ENCODE measurements at places on chromosomes 1 and 21.

GRCh38 chr1:153697191-153698019 is 18.9 kb downstream of the NPR1 start:
- DNase-seq, result no peak

DNA sequence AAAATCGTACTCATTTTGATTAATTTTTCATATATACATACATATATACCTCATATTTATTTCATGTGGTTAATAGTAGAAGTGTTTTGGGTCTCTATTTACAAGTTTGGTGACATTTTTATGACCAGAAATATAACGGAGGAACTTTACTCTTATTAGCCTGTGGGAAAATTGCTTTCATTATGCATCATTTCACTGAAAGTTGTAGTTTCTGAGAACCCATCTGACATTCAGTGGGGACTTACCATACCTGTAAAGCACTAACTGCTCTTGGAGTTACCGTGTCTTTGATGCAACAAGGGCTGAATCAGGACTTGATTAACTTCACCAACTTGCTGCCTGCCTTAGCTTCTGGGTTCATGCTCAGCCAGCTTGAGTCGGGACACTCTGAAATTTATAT is 49.9 kb upstream of the ITPKB start:
- DNase-seq, result peak; percentile 44

DNA sequence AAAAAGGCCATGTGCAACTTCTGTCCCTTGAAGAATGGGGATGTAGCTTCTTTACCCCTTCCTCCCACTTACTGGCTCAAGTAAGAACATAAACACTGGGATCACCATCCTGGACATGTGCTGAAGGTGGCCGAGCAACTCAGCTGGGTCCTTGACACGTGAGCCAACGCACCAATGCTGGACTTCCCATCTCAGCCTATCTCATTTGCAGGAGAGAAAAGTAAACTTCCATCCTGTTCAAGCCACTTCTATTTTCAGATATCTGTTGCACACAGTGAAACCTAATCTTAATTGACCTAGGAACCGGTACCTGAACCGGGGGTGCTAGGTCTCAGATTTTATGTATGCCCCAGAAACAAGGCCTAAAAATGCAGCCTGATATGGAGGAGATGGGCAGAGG is 75.3 kb downstream of the HLCS start:
- no peak for DNase-seq

- no peak for DNase-seq
Measured at GRCh38 chr1:114499478-114499877, 11.5 kb downstream of the TRIM33 start.

DNA sequence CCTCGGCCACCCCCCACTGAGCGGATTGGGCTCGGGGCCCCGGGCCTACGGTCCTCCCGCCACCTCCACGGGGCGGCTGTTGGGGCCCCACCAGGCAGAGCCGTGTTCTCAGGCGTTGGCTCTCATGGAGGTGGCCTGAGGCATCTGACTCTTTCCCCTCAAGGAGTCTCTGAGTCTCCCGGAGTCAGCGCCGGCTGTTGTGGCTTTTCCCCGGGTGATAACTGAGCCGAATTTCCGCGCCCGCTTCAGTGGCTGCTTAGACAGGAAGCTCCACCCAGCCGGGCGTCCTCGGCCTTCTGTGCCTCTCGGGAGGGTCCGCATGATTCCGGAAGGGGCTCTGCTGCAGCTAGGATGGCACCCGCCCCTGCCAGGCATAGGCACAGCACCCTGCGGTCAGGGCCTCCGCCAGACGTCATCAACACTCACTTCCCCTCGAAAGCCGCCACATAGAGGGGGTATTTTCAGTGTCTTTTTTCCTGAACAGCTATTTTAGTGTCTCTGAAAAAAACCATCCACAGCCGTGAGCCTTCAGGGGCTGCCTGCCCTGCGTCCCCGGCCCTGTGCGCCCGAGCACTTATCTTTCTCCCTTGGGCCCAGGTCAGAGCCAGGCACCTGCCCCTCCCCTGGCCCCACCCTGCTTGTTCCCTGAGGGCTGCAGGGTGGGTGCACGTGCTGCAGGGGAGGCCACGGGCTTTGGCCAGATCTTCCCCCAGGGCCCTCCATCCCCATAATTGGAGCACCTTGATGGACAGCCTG is 72.9 kb downstream of the SKI start:
- peak; percentile 83 for DNase-seq

- no peak for DNase-seq
Measured at GRCh38 chr1:67855961-67856360, 22.7 kb upstream of the GNG12 start.

DNA sequence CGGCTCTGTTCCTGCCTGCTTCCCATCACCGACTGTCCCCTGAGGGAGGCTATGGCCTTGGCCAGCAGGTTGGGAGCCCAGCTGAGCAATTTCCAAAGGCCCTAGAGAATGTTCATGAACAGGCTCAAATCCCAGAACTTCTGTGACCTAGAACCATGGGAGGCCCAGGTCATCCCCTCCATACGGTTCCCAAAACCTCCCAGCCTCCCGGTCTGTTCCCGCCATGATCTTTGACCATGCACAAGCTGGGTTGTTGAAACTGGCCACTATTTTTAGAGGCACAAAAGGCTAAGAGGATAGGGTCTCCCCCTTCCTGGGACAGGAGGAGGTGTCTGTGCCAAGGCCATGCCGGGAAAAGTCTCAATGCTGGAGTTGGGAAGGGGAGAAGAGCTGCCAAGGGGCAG is 27.5 kb downstream of the EPHA2 start:
- DNase-seq, result no peak

DNA sequence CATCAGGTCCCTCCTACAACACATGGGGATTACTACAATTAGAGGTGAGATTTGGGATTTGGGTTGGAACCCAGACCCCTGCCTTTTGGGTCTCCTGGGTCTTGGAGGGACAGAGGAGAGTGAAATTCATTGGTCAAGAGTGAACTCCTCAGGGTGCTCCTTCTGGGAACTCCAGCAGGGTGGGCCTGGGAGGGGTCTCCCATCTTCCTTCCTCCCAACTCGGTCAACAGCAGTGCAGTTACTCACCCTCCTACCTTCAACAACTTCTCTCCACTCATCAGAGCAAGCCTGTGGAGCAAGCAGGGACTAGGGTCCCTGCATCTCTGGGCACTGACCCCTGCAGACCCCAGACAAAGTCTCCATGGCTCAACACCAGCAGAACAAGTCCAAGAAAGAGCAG is 89.3 kb upstream of the TMPRSS2 start:
- no peak for DNase-seq

DNA sequence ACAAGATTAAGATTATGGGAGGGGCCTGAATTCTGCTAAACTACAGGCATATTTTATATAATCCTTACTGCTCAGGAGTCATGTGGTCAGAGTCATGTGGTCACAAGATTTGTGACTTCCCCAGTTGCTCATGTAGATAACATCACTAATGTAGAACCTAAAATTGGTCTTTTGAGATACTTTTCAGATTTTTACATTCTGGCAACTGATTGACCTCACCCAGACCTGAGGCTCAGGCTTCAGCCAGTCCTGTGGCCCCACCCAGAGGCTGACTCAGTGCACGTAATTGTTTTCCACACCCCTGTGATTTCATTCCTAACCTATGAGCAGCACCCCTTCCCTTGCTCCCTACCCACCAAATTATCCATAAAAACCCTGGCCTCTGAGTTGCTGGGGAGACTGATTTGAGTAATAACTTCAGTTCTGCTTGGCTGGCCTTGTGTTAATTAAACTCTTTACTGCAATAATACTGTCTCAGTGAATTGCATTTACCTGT is 41.7 kb upstream of the ZNF326 start:
- no peak for DNase-seq

- DNase-seq, result no peak
Measured at GRCh38 chr1:4944072-4944471, 289.7 kb downstream of the AJAP1 start.

- DNase-seq, result no peak
Measured at GRCh38 chr21:17931080-17931479, 111.9 kb upstream of the C21orf91 start.

DNA sequence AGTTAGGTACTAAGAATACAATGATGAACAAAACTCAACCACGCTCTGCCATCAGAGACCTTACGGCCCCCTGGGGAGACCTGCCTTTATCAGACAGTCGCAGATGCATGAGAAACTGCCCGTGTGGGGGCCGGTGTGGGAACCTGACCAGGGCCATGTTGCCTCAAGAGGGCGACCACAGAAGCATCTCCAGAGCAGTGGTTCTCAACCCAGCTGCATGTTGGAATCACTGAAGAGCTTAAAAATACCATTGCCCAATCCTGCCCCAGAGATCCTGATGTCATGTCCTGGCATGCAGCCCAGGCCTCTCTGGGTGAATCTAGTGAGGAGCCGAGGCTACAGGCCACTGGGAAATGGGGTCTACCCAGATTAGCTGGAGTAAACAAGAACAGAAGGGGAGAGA is 108.7 kb downstream of the PRDM2 start:
- DNase-seq, result no peak

GRCh38 chr1:172882385-172882784 is 168.4 kb downstream of the TNFSF18 start:
- DNase-seq, result no peak

DNA sequence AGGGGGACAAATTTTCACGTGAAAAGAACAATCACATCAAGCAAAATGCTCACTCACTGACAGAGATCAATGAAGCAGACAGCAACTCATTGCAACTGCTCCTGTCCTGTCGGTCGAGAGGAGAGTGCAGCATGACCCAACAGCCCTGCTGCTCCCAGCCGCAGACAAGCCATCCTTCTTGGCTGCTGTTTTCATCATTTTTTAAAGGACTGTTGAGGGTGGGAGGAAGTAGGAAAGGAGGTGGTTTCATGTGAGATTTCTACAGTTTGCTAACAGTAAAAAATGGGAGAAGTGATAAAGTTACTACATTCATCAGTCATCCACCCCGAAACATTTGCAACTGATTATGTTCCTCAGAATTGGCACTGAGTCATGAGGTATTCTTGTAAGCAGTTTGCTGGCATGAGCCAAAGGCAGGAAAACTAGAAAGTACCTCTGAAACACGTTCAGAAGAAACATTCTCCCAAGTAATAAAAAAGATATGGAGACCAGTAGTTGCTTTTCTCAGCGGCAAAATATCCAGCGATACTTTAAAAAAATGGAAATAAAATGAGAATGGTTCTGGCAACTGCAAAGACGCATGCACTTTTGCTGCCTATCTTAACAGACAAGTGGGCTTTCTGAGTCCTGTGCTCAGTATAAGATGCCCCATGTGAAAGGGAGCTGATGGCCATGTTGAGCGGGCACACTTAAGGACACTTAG is 72.0 kb upstream of the CLDN14 start:
- no peak for DNase-seq

GRCh38 chr1:32991819-32992488 is 27.3 kb upstream of the RNF19B start:
- no peak for DNase-seq

GRCh38 chr21:21624674-21625073 is 626.5 kb downstream of the NCAM2 start:
- DNase-seq, result no peak

DNA sequence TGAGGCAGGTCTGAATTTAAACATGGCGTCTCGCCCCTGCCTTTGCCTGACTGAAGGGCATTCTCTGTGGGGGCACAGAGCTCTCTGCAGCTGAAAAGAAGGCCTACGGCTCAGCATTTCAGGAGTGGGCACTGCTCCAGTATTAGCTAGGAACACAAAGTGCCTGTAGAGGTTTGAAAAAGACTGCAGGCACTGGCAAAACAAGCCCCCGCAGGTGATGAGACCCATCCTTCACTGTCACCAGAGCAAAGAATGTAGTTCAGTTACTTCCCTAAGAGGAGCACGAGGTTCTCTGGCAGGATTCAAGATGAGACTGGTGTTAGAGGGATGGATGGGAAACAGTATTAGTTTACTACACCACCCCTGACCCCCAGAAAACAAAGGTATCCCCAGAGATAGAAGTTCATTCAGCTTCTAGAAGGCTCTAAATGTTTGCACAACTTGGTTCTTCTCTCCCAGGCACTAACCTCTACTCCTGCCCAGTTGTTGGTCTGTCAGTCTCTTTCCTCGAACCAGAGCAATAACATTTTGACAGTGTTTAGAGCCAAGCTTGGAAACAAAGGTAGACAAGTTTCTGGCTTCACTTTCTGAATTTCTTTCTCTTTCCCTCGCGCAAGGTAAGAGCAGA is 101.9 kb upstream of the KCNE2 start:
- no peak for DNase-seq

DNA sequence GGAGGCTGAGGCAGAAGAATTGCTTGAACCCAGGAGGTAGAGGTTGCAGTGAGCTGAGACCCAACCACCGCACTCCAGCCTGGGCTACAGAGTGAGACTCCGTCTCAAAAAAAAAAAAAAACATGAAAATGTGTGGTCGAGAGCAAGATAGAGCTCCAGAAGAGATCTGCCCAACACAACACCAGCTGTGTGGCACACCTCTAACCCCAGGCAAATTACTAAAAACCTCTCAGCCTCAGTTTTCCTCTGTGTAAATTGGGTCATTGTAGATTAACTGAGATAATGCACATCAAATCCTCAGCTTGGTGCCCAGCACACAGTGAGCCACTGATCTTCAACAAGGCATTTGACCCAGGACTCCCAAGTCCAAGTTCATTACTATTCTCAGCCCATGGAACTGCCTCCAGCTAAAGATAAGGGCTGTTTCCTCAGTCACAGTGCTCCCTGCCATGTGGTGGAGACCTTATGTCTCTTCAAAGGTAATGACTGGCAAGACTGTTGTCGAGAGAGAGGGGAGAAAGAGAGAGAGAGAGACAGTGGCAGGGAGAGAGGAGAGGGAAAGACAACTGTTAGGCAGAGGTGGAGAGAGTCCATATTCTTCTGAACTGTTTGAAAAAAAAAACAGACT is 58.1 kb downstream of the PTP4A2 start:
- DNase-seq, result no peak

GRCh38 chr1:212217633-212218032 is 67.6 kb upstream of the PPP2R5A start:
- no peak for DNase-seq

DNA sequence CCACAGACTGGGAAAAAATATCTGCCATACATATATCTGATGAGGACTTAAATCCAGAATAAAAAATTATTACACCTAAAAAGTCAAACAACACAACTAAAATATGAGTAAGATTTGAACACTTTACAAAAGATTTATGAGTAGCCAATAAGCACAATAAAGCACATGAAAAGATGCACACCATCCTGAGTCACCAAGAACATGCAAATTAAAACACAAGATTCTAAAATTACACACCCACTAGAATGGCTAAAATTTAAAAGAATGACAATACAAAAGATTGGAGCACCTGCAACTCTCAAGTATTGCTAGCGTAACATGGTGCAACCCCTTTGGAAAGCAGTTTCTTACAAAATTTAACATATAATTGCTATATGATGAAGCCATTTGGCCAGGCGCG is 30.9 kb downstream of the DENND2C start:
- no peak for DNase-seq

DNA sequence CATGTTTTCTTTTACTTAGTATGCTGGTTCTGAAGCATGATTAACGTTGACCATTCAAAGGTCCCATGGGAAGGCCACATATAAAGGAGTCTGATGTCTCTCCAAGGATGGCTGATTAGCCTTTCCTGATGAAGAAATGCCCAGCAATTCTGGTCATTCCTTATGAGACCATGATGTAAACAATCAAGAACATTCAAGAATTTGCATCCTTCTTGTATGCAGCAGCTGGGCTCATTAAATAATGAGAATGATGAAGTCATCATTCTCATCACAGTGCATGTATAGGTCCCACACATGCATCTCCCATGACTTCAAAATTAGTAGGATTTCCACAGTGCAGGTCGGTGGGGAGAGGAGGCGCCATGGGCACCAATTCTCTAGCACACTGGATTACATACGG is 85.4 kb downstream of the APP start:
- no peak for DNase-seq

- DNase-seq, result peak; percentile 69
Measured at GRCh38 chr1:19704247-19705113, 39.8 kb downstream of the HTR6 start.
